SJCRH30 (cell line): ENCODE measurements at places on chromosomes 6 and 20.

DNA sequence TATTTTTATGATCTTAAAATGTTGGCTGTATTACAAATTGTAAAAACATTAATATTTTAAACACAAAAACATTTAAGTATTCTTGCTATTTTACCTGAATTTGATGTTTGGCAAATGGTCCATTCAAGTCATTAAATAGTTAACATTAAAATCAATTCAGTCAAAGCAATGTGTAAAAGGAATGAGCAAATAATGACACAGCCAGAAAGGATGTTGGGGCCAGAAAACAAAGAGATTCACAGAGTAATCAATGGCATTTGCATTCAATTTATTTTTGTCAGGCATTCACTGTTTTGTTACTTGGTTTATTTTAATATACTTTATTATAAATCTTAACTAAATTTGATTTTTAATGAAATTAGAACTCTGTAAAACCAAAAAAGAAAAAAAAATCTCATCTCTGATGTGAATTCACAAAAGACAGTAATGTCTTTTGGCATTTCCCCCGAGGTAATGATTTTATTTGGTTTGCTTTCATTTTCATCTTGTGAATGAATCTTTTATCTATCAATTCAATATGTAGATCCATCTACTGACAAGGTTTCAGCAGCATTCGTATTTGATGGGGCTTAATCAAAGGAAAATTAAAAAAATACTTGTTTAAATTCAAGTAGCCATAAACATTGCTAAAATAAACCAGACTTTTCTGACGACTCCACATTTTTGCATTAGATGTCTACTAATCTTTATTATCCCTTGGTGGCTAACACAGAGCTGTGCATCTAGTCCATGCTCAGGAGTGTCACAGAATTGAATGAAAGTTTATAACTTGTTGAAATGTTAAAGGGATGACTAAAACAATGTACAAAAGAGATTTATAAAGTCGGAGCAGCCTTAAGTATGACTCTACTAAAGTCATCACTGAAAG is 866.7 kb upstream of the GJE1 start:
- no peak for DNase-seq

DNA sequence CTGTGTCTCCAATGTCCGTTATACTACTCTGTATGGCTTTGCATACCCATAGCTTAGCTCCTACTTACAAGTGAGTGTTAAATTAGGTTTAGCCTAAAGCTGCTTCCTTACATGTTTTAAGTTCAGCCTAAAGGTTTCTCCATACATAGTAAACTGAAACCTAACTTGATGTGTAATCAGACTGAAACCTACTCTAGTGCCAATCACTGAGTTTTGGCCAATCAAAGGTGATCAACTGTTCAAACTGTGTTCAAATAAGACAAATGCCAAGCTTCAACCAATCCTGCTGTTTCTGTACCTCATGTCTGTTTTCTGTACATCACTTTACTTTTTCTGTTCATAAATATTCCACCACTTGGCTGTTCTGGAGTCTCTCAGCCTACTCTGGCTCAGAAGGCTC is 20.0 kb downstream of the HLA-DOA start:
- DNase-seq = no peak

- no peak for DNase-seq
Measured at GRCh38 chr20:50472693-50473664, 37.2 kb upstream of the PTPN1 start.

DNA sequence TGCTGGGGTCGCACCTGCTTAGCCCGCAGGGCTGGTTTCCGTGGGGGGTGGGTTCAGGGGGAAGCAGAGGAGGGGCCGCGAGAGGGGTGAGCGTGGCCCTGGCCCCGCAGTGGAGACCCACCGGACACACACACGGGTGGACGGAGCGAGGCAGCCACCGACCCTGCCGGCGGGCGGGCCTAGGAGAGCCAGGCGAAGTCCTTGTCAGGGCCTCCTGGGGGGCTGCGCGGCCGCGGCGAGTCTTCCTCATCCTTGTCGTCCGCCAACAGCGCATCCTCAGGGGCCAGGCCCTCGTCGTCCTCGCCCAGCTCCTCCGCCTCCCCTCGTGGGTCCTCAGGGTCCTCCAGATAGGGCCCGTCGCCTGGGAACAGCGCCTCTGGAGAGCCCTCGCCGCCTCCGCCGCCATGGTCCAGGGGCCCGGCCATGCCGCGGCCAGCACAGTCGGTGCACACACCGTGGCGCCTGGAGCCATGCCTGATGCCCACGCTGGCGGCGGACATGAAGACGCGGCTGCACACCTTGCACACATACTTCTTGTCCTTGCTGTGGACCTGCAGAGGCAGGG is 7.3 kb downstream of the SLC2A4RG start:
- no peak for DNase-seq

DNA sequence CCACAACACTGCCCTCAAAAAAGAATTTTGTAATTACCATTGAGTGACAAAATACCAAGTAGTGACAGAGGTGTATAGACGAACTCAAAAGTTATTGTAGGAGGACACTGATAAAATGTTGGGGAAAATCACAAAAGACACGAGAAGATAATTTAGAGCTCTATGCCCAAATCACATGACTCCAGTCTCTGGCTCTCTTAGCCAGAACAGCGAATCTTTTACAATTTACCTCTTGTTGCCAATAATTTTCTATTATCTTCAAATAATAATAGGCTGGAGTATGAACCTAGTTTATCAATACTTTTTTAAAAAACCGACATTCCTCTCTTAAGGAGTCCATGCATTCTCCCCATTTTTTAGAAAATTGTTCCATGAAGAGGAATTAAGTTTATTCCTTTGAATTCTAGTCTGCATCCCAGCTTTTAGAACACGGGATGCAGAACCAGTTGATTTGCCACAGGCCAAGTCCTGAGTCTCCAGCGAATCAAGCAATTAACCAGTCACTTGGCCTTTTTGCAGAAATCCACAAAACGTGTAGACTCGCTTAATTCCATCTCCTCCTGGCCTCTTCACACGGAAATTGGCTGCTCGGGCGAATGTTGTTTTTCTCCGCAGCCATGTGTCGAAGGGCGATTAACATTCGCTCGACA is 507 bp upstream of the RIPPLY2 start:
- DNase-seq = no peak

GRCh38 chr6:29071831-29072723 is 15.0 kb downstream of the OR2B3 start:
- peak; percentile 9 for DNase-seq

DNA sequence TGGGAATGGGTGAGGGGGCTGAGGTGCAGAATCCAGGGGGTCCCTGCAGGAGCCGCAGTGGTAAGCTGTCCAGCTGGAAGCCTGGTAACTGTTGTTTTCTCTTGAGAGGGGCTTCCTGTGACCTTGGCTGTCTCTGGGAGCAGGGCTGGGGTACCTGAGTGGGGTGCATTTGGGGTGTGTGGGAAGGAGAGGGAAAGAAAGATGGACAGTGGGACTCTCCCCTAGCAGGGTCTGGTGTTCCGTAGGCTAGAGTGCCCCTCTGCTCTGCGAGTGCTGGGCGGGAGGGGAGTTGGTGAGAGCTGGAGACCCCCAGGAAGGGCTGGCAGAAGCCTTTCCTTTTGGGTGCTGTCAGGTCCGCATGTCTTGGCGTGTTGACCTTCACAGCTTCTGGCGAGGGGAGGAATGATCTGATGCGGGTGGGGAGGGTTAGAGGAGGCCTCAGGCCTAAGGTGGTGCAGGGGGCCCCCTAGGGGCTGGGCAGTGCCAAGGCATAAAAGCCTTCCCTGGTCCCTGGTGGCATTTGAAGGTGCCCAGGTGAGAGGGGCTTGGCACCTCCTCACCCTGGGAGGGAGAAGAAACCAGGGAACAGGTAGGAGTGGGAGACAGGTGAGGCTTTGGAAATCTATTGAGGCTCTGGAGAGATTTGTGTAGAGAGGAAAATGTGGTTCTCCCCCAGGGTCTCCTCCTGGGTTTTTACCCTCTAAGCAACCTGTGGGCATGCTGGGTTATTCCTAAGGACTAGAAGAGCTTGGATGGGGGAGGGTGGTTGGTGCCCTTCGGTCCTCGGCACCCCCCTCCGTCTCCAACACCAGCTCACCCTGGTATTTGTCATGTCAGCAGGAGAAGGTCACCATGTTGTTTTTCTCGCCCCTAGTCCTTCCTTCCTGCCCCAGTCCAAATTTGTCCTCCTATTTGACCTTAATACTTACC is 3.3 kb downstream of the VEGFA start:
- DNase-seq = peak; percentile 60

- no peak for DNase-seq
Measured at GRCh38 chr6:146581968-146582367, 16.8 kb upstream of the ADGB start.

DNA sequence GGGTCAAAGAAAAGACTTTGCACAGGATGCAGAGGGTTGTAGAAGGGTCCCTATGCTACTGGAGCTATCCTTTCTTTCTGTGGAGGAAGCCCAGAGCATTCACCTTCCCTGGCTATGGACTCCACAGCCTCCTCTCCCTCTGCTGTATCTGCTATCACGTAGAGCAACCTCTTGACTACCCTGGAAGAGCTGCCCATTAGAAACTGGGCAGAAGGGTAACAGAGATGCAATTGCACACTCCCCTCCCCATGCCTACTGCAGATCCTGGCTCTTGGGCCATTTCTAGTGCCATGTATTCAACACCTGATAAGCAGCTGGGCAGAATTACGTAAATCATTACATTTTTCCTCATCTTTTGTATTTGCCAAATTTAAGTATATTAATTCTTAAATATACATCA is 3.1 kb downstream of the KLHL31 start:
- no peak for DNase-seq

- peak; percentile 39 for DNase-seq
Measured at GRCh38 chr6:91082311-91082832, 495.5 kb upstream of the MAP3K7 start.

GRCh38 chr20:5205348-5206210 is 78.8 kb downstream of the CDS2 start:
- peak; percentile 82 for DNase-seq

- peak; percentile 98 for DNase-seq
Measured at GRCh38 chr6:154615483-154616025, 105.1 kb upstream of the CNKSR3 start.

GRCh38 chr20:49028684-49029083 is 17.4 kb upstream of the CSE1L start:
- DNase-seq = peak; percentile 54

DNA sequence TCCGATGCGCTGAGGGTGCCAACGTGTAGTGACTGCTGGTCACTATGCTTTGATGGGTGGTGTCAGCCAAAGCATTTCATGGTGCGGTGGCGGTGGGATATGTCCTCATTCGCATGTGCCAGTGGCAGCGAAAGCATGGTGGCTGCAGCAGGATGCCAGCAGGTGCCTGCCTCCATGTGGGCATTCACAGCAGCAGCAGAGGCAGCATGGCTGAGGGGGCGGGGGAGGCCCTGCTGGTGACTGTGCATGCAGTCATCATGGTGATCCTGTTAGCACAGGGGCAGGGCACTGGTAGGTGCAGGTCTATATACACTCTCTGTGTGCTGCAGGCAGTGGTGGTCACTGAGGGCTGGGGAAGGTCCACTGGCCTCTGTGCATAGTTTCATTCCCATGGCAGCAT is 22.0 kb downstream of the FIG4 start:
- DNase-seq = no peak

DNA sequence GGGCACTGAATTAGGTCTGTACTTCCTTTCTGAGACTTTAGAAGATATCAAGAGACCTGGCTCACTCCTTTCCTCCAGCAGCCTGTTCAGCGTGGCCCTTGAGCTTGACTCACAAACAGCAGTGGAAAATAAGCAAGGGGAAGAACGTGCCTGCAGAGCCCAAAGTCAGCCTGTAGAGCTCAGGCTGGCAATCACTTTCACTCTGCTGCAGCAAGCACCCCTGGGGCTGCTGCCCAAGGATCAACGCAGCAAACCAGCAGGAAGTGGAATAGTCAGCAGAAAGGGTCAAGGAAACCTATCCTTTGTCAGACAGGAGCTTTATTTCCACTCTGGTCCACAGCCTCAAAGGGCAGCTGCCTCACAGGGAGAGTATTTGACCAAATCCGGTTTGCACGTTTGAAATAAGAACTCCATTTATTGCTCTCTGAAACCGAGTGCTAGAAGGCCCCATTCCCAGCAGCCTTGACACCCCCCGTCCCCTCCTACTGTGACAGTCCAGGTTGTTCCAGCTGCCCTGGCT is 77.4 kb downstream of the PRDM1 start:
- no peak for DNase-seq

DNA sequence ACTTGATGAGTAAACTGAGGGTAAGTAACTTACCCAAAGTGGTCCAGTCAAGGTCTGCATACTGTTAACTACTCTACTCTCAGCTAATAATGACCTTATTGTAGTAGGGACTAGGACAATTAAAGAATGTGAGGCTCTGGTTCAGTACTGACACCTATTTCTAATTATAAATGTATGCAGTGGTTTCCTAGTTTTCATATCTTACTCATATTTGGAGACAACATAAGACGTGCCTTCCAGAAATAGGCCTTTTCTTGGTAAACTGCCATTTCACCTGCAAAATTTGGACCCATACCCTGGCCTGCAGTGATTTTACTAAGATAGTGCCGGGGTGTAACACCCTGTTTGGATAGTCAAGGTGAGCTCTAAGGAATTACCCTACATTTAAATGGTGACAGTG is 24.7 kb downstream of the GJA1 start:
- no peak for DNase-seq

DNA sequence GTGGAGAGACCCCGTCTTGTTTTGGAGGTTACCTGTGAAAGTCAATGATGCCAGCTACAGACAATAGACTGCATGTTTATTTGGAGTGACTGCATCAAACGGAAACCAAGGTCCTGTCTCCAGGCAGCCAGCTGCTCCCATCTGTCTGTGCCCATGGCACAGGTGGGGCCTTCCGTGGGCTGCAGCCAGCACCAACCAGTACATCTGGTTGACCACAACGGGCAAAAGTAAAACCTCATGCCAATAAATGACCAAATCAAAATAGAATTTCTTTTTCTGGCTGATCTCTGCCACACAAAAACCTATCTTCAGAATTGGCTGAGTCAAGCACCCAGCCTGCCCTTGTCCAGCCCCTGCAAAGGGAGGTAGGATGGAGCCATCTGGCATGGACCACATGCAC is 33.5 kb downstream of the DLL1 start:
- peak; percentile 72 for DNase-seq

- DNase-seq = no peak
Measured at GRCh38 chr6:116074732-116075390, 14.2 kb upstream of the FRK start.

DNA sequence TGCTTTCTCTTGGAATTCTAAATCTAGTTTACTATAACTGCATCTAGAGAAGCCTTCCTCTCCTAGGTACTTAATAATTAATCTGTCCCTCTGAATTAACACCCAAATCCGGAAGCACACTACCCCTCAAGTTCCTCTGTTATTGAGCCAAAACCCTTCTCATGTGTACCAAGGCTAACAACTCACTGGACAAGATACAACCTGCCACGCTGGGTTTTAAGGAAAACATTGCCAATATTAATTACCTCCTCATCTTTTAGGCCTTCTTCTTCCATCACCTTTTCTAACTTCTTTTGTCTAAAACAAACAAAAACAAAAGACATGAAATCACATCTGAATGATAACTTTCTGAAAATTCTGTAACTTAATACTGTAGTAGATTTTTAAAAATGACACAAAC is 21.9 kb downstream of the STK38 start:
- DNase-seq = no peak

GRCh38 chr6:52496631-52497030 is 76.5 kb downstream of the EFHC1 start:
- DNase-seq = no peak
